ENCODE measurements at places on chromosomes 3 and 15. TPM values are rescaled to one million over a fixed set of nuclear protein-coding genes. Genes with fewer than 3 reads are reported as not detected.

- no peak for DNase-seq
Measured at GRCh38 chr15:81475926-81476325, 101.9 kb upstream of the TMC3 start.

GRCh38 chr3:174945276-174945675 is 86.1 kb downstream of the NAALADL2 start:
- DNase-seq = no peak

Gene TTLL13
- total RNA-seq = not detected

DNA sequence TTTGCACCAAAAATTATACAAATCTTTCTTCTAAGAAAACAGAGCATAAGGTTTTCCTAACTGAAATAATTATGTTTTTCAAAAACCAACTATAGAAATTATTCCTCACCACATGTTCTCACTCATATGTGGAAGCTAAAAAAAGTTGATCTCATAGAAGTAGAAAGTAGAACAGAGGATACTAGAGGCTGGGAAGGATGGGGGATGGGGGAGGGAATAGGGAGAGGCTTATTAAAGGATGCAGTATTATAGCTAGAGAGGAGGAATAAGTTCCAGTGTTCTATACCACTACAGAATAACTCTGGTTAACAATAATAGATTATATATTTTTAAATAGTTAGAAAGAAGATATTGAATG is 12.7 kb upstream of the TMEM212 start:
- DNase-seq = no peak

DNA sequence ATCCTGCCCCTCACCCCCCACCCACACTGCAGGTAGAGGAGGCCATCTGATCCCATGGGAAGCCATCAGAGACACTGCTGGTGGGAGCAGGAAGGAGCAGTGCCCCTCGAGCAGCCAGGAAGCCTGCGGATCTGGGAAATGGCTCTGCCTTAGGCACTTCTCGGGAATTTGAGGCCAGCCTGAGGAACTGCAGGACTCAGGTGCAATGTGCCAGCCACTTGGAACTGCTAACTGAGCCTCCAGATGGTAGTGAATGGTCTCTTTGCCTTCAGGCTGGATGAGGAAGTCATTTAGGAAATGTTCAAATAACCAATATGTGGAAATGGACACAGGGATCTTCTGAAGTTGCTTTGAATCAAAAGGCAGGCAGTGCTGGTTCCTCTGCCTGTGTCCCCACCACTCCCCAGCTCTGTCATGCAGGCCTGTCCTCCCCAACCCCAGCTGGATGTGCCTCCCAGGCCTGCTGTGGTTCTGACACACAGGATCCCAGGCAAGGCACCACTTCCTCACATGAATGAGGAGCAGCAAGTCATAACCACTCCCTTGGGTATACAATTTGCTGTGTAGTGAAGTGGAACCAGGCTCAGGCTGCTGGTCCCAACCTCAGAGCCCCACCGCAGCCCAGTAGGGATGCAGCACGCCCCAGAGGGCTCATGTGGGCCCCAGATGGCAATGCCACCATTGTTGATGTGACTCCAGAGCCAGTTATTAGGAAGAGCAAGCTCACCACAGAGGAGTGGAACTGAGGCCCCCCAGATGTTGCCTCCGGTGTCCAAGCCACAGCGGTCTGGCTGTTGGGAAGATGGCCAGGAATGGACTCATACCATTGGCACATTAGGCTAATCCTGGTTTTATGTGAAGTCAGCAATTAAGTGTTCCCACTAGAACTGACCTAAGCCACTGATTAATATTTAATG is 46.5 kb upstream of the LIMD1 start:
- no peak for DNase-seq

Gene CFAP91
- total RNA-seq = 0.70 TPM

Gene KCNMB3
- total RNA-seq = 2.1 TPM

DNA sequence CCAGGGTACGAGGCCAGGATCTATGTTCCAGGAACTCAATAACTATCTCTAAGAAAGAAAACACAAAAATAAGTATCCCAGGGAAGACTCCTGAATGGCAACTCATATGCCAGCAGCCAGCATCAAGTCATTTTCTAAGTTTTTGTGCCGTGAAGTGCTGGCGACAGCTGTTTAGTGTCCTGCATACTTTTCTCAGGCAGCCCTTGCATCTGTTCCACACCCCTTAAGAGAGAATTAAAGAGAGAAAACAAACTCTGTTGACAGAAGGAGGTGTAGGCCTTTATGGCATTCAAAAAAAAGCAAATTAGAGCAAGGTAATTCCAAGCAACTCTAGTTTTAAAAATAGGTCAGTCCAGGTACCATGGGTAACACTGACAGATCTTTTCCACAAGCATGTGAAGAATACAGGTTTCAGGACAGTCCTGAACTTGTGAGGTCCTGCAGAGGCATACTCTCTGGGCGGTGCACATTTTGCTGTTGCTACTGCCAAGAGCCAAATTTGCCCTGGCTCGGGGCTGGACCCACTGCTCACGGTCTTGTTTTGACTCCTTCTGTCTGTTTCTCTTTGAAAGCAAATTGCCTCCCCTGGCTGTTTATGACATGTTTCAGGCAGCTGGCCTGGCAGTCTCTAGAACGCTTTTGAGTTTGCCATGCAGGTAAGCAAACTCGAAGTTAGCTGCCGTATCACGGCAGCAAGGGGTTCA is 252.1 kb upstream of the ADAMTS9 start:
- no peak for DNase-seq

All from glomerular endothelial cell (primary cell).